ENCODE measurements at places on chromosomes 12 and 14.

DNA sequence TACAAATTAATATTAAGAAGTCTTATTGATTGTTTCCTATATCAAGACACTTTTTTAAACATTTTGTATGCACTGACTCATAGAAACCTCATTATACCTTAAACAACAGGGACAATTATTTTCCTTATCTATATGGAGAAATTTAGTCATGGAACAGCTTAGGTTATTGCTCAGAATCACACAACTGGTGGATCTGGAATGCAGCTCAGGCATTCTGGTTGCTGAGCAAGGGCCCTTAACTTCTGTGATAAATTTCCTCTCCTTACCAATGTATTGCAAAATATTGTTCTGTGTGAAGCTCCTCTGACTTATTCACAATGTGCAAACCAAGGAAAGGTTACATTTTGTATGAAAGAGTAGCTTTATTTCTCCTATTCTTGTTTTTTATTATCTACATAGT lies 817.8 kb downstream of the LRFN5 start:
- no peak for DNase-seq

GRCh38 chr14:22513066-22513812 lies 75.8 kb downstream of the DAD1 start:
- DNase-seq: no peak

- DNase-seq: no peak
Measured at GRCh38 chr14:76268700-76269099, 107.2 kb upstream of the ESRRB start.

GRCh38 chr14:72891666-72892102 lies 2.2 kb downstream of the DPF3 start:
- no peak for DNase-seq

DNA sequence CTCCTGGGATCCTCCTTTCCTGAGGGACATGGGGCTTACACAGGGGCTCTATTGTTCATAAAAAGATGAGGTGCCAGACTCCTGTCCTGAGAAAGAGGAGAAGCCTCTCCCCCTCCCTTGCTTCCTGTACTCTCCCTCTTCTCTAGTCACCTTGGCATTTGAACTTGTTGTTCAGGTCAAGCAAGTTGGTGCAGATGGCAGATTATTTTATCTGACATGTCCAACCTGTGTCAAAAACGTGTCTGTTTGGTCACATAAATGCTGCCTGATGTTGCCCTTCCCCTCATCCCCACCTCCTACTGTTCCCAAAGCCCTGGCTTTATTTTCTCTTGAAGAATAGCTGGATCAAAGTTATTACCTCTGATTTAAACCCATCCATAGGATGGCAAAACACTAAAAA lies 154.8 kb downstream of the TMX1 start:
- DNase-seq: no peak

DNA sequence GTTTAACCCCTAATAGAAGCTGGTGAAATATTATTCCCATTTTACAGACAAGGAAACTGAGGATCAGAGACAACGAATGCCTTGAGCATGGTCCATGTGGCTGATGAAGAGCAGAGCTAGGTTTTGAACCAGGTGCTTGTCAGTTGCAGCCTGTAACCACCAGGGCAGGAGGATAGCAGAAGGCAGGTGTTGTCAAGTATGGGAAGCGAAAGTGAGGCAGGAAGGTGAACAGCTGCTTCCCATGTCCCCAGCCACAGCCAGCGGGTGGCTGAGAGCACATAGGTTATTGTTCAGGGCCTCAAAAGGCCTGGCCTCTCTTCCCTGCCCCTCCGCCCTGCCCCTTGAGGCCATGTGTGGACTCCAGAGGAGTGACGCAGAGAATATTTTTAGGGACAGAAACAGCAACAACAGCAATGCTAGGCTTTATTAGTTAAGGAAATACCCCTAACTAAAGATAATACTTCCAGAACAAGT lies 39.6 kb downstream of the IQSEC3 start:
- peak; percentile 83 for DNase-seq

DNA sequence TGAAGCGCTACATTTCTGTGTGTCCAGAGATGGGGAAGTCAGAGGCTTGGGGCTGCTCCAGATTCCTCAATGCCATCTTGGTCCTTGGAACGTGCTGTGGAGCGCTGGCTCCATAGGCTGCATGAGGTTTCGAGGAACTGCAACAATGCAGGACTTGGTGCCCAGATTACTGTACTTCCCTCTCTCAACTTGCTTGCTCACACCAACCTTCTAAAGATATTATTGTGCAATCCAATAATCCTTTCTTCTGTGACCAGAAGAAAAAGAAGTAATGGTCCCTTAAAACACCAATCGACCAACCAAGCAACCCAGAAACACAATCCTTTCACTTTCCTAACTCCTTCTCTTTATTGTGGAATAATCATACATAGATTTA lies 3.7 kb downstream of the PRICKLE1 start:
- no peak for DNase-seq

DNA sequence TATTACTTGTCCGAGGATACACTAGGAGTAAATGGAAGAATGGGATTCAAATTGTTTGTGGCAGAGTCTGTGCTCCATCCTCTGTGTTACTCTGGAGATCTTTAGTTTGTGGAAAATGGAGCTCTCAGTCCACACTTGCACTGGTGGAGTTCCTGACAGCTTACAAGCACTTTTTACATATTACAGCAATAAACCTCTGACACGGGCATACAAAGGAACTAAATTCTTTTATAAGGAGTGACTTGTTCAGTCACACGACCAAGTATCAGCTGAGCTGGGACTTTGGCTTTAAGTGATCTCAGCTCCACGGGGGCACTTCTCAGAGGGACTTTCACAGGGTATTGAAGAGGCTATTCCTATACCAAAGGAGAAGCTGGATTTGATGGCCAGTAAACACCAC lies 417.5 kb downstream of the LRIG3 start:
- no peak for DNase-seq

GRCh38 chr12:65643171-65643570 lies 181.1 kb upstream of the HMGA2 start:
- DNase-seq: no peak

DNA sequence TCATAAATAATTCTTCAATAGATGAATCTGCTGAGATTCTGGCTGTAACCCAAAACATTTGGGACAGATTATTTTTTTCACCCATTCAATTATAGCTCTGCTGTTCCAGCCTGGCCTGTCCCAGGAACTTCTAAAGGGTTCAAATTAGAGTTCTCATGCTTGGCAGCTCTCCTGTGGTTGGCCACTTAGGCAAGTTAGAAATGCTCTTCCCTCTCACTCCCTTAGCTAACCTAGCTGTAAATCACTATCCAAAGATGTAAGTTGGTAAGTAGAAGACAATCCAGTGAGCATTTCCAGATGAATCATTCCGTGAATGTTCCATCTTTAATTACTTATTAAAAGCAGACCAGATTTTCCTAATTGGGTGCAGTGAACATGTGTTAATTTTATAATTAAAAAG lies 760.4 kb upstream of the TBX3 start:
- DNase-seq: no peak

DNA sequence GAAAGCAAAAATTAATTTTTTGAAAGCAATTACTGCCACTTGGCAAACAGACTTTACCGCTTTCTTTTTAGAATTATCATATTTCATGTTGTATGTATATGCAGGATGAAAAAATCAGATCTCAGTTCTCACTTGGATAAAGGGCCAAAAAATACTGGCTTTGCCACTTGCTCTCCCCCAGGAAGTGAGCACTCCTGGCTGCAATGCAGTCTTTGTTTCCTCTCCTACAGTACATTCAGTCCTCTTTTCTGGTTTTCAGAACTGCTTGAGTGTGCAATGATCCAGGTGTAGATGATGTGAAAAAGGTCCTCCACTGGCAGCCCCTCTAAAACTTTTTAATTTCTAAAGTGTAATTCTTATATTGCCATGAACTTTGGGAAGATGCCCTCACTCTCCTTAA lies 183.4 kb downstream of the SLC25A21 start:
- DNase-seq: no peak

- DNase-seq: no peak
Measured at GRCh38 chr14:22521449-22522239, 67.4 kb downstream of the DAD1 start.

GRCh38 chr12:93719710-93720109 lies 42.5 kb downstream of the CRADD start:
- no peak for DNase-seq

- DNase-seq: no peak
Measured at GRCh38 chr12:66279123-66279712, 23.1 kb upstream of the HELB start.

DNA sequence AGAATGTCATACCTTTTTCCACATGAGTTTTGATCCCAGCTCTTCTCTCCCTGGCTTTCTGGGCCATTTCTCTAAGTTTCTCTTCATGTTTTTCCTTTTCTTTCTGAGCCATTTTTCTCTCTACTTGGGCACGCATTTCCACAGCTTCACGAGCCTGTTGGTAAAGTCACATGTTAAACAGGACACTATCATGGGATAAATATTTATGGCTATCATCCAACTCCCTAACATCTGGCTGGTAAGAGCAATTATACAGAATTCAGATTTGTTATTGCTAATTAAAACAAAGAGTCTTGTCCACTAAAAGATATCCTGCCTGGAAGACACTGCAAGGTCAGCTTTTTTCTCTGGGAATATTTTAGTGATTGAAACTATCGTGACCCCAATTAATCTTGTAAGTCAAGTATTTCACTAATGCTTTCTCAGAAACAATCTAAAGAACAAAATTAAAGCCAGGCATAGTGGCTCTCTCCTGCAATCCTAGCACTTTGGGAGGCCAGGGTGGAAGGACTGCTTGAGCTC lies 23.1 kb downstream of the SLIRP start:
- DNase-seq: no peak

DNA sequence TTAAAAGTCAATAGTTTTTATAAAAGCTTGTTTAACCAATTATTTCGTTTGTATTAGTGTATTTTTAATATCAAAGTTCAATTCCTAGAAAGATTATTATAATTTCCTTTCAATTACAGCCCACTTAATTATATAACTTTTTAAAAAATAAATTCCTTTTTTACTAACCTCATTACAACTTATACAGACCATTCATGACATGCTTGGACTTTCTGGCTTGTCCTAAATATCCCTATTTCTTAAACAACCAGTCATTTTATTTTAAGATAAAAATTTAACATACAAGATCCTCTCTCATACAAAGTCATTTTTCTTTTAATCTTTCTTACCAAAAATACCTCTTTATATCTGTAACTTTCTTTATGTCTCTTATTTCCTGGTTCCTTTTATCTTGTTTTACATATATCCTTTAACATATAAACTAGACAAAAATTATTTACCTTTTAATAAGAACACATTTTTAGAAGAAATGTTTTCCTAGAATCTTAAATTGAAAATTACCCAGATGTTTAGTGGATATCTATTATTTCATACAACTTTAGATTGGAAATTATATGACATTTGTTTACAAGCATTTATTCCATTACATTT lies 10.4 kb upstream of the TMEM263 start:
- DNase-seq: no peak

DNA sequence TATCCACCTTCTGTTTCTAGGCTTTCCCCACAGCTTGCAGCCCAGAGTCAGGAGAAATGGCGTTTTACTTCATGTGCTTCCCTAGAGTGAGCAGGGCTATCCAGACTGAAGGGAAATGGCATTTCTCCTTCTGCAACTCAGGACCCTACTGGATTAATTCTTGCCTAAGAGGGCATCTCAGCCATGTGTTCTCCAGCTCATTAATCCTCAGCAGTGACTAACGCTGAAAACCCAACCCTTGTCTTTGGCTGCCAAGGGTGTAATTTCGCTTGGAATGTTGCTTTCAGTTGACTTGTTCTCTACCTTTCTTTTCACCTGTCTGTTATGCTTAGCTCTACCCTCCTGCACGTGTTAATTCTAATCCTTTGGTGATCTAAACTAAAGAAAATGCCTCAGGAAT lies 21.0 kb upstream of the EMP1 start:
- DNase-seq: no peak

- DNase-seq: no peak
Measured at GRCh38 chr12:103128862-103129501, 171.5 kb downstream of the ASCL1 start.

DNA sequence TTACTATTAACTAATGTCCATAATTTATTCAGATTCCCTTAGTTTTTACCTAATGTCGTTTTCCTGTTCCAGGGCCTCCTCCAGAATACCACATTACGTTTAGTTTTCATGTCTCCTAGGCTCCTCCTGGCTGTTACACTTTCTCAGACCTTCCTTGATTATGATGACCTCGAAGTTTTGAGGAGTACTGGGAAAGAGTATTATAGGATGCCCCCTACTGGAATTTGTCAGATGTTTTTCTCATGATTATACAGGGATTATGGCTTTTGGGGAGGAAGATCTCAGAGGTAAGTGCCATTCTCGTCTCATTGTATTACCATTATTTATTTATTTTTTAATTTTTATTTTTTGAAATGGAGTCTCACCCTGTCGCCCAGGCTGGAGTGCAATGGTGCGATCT lies 17.7 kb upstream of the C1S start:
- DNase-seq: peak; percentile 28

DNA sequence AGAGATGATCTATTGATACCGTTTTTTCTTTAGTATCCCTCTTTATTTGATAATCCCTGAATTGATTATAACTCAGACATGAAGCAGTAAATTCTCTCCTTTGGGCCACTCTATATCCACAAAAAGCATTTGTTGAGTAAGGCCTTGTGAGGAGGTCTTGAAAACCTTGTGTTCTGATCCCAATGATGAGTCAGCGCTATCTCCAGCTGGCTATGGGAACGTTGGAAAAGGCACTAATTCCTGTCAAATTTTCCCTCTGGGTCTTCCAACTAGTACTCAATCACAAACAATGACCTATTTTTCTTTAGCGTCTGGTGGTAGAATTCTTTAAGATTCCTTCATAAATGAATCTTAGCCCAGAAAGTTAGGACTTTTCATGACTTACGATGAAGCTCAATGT lies 168.4 kb upstream of the LRIG3 start:
- no peak for DNase-seq

DNA sequence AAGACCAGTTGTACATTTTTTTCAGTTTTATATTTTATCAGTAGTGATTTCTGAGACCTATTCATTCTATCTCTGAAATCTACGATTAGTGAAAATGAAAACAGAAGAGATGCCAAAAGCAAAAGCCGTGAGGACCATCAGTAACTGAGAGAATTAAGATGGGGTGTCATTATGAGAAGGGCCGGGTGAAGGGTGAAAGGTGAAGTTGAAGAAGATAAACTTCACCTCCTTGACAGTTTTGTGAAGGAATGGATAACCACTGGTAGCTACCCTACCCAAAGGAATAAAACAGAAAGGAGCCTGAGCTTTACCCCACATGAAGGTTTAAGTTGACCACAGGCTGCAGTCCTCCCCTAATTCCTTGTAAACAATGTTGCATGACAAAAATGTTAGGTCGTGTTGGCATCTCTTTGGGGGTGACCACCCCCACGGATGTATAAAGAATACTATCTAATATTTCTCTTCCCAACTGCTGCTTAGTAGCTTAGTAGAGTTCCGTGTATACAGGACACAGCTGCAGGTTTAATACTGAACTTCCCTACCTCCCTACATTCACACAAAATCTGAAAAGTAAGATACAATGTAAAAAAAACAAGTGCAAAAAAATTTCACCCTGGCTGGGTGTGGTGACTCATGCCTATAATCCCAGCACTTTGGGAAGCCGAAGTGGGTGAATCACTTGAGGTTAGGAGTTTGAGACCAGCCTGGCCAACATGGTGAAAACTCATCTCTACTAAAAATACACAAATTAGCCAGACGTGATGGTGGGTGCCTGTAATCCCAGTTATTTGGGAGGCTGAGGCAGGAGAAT lies 23.9 kb downstream of the GPR19 start:
- no peak for DNase-seq

- DNase-seq: no peak
Measured at GRCh38 chr12:63348556-63348955, 197.6 kb upstream of the AVPR1A start.
